Calu3 (cell line): ENCODE measurements at places on chromosomes 3 and 15.

- H3K27me3 ChIP-seq, result no peaks in the 10 kb centered on the region
- peaks cover 12% of the 10 kb centered on the region for H3K4me1 ChIP-seq
- DNase-seq, result peak; percentile 84
- no peak overlapping the region for H3K27ac ChIP-seq
- no peaks in the 10 kb centered on the region for H3K36me3 ChIP-seq
- no peak overlapping the region for H3K4me3 ChIP-seq
Observed at GRCh38 chr3:132210476-132211346, 106.5 kb upstream of the ACP3 start.

DNA sequence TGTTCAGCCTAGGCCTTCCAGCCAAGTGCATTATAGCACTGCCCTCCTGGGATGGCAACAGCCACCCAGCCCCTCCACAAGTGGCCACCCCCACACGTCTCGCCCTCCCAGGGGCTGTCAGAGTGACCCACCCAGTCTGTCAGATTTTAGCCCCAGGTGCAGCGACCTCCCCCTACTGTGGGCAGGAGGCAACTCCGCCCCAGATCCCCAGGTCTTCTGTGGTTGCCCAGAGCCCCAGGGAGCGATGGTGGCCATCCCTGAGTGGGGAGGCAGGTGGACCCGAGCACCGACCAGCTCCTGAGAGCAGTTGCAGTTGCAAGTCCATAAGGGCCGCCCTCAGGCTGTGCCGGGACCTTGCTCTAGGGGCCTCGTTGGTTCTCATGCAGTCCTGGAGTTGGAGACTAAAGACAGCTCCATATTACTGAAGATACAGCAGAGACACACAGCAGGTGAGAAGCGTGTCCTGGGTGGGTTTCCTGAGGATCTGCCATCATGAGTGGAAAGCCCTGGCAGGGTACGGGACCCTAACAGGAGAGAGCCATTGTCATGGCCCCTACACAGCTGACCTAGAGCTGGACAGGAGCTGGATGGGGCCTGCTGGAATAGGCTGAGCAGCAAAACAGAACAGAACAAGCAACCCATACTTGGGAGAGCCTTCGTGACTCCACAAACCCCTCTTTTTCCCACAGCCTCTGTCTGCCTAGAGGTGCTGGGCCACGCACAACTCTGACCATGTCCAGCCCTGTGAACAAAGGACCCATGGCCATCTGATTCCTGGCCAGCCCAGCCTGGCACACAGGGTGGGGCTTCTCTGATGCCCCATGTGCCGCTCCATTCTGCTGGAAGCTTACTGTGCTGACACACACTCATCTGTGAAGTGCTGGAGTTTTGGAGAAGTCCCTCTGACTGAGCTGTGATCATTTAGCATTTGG, 110.3 kb upstream of the ALDH1A3 start:
- peaks cover 9% of the 10 kb centered on the region for H3K36me3 ChIP-seq
- H3K27ac ChIP-seq, result no peak overlapping the region
- no peak overlapping the region for H3K4me3 ChIP-seq
- DNase-seq, result no peak
- no peaks in the 10 kb centered on the region for H3K27me3 ChIP-seq
- H3K4me1 ChIP-seq, result peaks cover 6% of the 10 kb centered on the region

DNA sequence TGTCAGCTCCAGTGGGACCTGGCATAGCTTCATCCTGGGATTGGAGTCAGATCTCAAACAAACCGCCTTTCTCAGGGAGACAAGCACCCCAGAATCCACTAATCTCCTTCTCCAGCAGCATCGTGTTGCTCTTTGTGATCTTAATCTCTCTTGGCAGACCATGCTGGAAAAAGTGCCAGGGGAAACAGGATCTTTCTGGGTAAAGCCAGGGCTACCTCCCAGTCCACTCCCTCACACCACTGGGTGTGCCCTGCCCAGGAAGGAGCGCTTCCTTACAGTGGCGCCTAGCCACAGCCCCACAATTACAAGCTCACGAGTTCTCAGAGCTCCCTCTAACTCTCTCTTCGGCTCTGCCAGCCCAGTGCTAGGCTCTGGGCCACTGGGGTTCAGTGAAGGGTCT, 32.2 kb downstream of the RPLP1 start:
- peaks cover 14% of the 10 kb centered on the region for H3K36me3 ChIP-seq
- DNase-seq, result no peak
- H3K27ac ChIP-seq, result no peak overlapping the region
- H3K27me3 ChIP-seq, result peaks cover 5% of the 10 kb centered on the region
- peaks cover 28% of the 10 kb centered on the region for H3K4me1 ChIP-seq

DNA sequence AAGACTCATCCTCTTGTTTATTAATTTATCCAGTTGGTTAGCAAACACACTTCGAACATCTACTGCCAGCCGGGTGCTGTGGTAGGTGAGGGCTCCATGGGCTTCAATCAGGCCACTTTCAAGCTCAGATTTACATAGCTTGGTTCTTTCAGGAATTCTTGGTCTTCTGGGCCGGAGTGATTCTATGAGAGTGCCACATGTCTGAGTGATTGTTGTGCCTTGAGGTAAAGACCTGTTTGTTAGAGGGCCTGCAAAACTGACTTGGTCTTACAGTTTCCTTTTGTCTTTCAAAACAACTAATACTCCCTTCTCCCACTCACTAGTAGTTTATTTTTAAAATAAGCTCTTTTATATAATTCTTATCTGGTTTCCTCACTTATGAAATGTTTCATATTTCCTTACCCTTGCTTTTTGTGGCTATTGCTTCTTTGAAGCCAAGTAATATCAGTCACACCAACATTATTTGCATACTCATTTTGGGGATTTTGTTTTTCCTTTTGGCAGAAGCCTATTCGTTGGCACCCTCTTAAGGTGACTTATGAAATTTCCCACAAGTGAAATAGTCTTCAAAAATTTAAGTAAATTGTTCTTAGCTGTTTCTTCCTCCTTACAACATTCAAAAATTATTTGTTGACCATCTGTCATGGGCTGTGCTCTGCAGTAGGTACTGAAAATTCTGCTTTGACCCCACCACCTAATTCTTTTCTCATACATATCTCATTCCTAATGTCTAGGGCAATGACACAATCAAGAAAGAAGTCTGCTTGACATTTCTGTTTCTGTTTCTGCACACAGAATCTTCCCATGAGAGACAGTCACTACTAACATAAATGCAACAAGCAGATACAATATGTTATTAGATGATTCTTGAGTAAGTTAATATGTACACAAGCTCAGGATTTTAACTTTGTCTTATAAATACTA, 120.2 kb downstream of the LRRC28 start:
- H3K27ac ChIP-seq, result no peak overlapping the region
- DNase-seq, result no peak
- no peak overlapping the region for H3K4me3 ChIP-seq
- no peaks in the 10 kb centered on the region for H3K4me1 ChIP-seq

DNA sequence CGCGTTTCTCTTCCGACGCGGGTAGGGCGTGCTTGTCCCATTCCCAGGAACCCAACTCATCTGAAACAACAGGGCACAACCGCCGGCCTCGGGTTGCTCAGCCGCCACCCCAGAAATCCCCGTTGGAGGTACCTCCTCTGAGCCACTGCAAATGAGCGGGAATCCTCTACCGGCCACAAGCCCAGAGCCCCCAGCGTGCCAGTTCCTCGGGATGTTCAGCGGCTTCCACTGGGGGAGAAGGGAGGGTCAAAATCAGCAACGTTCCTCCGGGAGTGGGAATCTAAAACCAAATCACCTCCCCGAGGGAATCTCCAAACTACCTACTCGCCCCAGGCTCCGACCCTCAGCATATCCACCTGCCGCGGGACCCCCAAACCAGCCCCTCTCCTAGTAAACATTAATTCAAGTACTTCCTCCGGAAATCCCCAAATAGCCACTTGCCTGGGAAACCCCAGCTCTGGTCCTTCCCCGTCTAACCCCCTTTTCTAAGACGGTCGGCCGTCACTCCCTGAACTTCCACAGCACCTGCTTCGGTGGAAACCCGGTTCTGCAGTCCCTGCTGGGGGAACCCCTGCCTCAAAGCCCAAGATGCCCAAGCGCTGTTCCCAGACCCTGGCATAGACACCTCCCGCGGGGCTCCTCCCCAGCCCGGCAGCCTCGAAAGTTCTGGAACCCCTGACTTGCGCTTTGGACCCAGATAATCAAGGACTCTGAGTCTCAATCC, 887 bp downstream of the OXTR start:
- peak overlapping the region; percentile 75 for H3K4me3 ChIP-seq
- no peaks in the 10 kb centered on the region for H3K36me3 ChIP-seq
- no peak for DNase-seq
- H3K4me1 ChIP-seq, result peaks cover 6% of the 10 kb centered on the region
- H3K27me3 ChIP-seq, result peaks cover 13% of the 10 kb centered on the region

GRCh38 chr3:64575211-64575844, 112.5 kb downstream of the ADAMTS9 start:
- H3K27ac ChIP-seq, result no peak overlapping the region
- H3K27me3 ChIP-seq, result no peaks in the 10 kb centered on the region
- H3K4me1 ChIP-seq, result peaks cover 15% of the 10 kb centered on the region

DNA sequence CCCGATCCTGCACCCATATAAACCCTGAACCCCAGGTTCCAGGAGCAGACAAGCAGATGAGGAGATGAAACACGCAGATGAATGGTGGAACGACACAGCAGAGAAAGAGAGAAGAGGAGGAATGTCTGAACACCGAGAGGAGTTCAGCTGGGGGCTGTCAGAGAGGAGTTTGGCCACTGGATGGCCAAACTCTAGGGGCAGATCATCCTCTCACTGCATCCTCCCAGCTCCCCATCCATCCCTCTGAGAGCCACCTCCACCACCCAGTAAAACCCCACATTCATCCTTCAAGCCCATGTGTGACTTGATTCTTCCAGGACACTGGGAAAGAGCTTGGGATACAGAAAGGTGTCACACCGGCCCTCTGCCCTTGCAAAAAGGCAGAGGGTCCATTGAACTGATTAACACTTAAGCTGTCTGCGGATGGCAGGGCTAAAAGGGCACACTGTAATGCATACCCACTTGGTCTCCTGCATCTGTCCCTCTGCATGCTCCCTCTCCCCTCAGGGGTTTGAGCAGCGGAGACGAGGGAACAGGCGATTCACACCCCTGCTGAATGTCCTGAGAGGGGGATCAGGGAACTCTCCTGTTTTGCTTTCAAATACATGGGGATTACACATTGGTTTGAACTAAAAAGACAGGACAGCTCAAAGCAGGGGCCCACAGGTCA, 53.8 kb downstream of the TMED3 start:
- no peaks in the 10 kb centered on the region for H3K4me1 ChIP-seq
- no peak overlapping the region for H3K27ac ChIP-seq
- H3K27me3 ChIP-seq, result no peaks in the 10 kb centered on the region
- no peak overlapping the region for H3K4me3 ChIP-seq

DNA sequence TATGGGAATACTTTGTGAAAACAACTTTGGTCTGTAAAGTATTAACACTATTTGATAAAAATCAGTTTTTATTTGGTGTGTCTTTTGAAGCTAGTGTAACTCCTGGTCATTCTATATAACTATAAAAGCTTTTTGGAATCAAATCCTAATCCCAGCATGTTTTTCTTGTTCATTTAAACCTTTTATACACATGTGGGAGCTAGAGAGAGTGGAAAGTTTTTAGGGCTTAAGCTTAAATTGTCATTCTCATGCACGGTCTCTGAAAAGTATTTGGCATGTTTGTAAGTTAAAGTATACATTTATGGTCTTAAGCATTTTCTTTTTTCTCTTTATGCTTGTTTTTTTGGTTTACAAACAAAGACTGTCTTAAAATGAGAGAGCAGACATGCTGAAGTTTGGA, 83.4 kb upstream of the RARB start:
- no peak for DNase-seq
- H3K4me3 ChIP-seq, result no peak overlapping the region
- H3K36me3 ChIP-seq, result no peaks in the 10 kb centered on the region
- no peaks in the 10 kb centered on the region for H3K27me3 ChIP-seq

- H3K4me3 ChIP-seq, result peak overlapping the region; percentile 65
- H3K36me3 ChIP-seq, result peaks cover 26% of the 10 kb centered on the region
- H3K27me3 ChIP-seq, result no peaks in the 10 kb centered on the region
- H3K27ac ChIP-seq, result peak overlapping the region; percentile 85
Observed at GRCh38 chr15:62209322-62209721, 44.2 kb upstream of the C2CD4B start.

DNA sequence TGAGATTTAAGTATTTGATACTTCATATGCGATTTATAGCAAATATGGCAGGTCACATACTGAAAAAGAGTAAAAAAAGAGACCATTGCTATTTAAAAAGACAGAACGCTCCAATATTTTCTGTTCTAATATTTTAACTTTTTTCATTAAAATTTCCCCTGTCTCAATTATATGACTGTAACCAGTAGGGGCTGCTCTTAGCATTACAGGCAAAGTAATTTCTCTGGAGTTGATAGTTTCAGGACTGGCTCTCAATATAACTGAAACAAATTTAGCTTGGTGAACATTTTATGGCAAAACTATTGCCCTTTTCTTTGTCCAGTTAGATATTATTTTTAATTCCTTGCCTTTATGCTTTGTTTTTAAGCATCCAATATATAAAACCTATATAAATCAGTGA, 286.3 kb upstream of the ROBO2 start:
- H3K36me3 ChIP-seq, result no peaks in the 10 kb centered on the region
- H3K27me3 ChIP-seq, result no peaks in the 10 kb centered on the region
- H3K4me1 ChIP-seq, result peaks cover 12% of the 10 kb centered on the region
- H3K27ac ChIP-seq, result no peak overlapping the region

GRCh38 chr3:146814601-146815315, 209.6 kb upstream of the PLSCR5 start:
- H3K4me3 ChIP-seq, result no peak overlapping the region
- no peaks in the 10 kb centered on the region for H3K36me3 ChIP-seq
- no peaks in the 10 kb centered on the region for H3K4me1 ChIP-seq
- no peak overlapping the region for H3K27ac ChIP-seq
- H3K27me3 ChIP-seq, result no peaks in the 10 kb centered on the region
